ENCODE measurements at places on chromosomes 4 and X.
A peak's percentile ranks its signal among the peaks of the same experiment; 100 is the strongest.

GRCh38 chr4:20629186-20630106 lies 70.8 kb upstream of the PACRGL start:
- DNase-seq, result no peak

DNA sequence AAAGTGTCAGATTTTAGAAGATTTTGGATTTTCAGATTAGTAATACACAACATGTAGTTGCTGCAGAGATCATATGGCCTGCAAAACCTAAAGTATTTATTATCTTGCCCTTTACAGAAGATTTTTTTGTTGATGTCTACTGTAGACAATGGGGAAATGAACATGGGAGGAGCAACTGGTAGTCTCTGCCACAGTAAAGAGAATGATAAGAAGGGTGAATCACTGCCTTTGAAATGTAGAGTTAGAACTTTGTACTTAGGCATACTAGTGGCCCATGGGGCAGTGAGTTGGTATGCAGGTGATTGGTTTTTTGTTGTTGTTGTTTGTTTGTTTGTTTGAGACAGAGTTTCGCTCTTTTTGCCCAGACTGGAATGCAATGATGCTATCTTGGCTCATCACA lies 50.1 kb downstream of the GAB1 start:
- no peak for DNase-seq

DNA sequence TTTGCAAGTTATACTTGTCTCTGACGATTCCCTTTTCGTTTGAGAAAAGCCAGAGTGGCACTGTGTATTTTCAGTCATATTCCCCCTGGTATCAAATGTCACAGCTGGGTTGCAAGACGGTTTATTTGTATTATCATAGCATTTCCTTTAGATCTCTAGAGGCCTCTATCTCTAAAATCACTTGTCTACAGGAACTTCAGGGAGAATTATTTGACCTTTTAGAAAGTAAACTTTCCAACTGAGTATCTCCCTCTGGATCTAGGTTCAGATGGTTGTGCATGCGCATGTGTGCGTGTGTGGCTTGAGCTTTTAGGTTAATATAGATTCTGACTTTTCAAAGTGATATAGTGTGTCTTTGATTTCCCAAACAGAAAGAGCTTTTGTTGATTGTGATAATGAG lies 15.1 kb upstream of the TAB3 start:
- no peak for DNase-seq

- peak; percentile 53 for DNase-seq
These were observed 118.0 kb downstream of the PDE5A start for GRCh38 chr4:119510395-119511149.

- no peak for DNase-seq
These were observed 1.1 kb downstream of the OCIAD2 start for GRCh38 chr4:48905363-48906015.

GRCh38 chr4:78512357-78512920 lies 39.1 kb upstream of the ANXA3 start:
- DNase-seq, result peak; percentile 87

DNA sequence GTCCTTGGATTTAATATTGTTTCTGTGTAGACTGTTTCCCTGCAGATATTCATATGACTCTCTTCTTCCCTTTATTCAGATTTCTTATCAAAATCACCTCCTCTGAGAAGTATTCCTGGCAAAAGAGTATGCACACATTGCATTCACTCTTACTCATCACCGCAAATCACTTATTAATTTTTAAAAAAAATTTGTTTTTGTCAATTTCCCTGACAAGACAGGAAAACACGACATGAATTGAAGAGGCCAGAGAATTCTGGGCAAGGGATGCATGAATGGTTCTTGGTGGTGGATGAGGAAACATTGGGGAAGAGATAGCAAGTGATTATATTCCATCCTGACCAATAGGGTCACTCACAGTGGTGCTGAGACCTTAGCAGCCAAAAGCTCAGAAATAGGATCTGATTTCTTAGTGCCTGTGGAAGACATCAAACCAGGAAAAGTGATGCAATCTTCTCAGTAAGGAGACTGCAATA lies 522.5 kb upstream of the AGA start:
- no peak for DNase-seq

DNA sequence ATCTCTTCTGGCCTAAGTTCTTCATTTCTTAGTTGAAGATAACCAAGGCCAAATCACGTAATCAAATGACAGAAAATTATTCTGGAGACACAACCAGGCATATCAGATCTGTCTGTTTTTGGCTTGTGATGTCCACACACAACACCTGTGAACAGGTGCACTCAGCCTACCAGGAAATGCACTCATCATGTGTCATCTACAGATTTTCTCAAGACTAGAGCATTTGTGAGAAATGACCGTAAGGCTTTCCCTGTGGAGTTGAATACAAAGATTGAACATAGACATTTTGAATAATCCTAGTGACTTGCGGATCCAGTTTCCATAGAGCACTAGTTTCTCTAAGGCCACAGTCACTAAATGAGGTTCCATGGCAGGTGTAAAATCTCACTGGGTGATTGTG lies 26.7 kb upstream of the CXCL8 start:
- no peak for DNase-seq

DNA sequence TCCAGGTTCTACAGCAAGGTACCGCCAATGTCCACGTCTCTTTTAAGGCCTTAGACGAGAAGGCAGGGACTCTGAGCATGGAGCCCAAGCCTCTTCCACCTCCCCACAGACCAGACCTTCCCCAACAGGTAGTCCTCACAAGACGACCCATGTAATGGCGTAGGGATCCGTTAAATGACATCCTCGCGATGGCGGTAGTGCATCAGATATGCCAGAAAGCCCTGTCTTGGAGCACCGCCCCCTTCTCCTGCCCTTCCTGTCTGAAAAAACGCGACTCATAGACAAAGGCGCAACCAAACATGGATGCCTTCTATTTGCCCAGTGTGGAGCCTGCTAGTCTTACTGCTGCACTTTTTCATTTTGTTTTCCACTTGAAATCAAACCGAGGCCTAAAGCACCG lies 185.4 kb downstream of the OR13H1 start:
- DNase-seq, result no peak

- no peak for DNase-seq
These were observed 326.3 kb downstream of the RAPGEF2 start for GRCh38 chr4:159428975-159429692.

- peak; percentile 28 for DNase-seq
These were observed 11.7 kb upstream of the GAGE10 start for GRCh38 chrX:49291615-49292337.

DNA sequence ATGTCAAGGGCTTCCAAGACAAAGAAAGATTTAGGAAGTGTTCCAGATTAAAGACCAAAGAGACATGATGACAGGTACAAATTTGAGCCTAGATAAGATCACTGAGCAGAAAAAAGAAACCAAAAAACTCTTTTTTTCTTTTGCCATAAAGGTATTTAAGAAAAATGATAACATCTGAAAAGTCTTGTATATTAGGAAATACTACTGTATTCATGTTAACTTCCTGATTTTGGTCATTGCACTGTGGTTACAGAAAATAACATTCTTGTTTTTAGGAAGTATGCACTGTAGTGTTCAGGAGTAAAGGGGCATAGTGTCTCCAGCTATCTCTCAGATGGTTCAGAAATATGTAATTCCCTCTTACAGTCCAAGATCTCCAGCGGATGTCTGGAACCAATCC lies 37.1 kb downstream of the RWDD4 start:
- no peak for DNase-seq

- no peak for DNase-seq
These were observed 55.5 kb downstream of the ADRA2C start for GRCh38 chr4:3821580-3822229.

DNA sequence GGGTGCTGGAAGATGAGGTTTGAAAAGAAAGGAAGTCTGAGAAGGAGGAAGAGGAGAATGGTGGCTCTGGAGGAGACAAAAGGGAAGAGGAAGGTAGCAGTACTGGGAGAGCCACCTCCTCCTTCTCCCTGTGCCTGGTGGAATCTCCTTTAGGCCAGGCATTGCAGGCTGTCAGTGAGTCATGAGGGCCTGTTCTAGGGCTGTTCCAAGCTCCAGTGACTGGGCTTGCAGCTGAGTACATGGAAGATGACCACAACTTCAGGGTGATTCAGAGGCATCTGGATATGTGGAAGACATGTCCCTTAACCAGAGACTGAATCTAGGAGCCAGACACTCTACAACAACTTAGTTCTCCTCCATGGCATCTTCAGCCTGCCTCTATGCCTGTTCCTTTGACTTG lies 107.8 kb downstream of the EFNB1 start:
- peak; percentile 72 for DNase-seq

DNA sequence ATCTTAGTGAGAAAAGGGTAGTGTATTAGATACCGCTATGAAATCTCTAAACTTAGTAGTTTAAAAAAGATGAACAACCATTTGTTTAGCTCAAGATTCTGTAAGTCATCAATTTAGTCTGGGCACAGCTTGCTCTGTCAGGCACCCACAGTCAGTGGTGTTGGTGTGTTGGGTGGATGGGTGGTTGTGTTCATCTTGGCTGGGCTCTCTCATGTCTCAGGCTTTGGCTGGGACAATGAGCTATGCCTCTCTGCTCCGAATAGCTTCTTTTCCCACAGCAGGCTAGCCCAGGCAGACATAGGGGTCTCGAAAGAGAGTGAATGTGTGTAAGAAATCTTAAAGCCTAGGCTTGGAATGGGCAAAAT lies 127.0 kb upstream of the GATB start:
- no peak for DNase-seq

GRCh38 chr4:11189756-11190155 lies 238.9 kb downstream of the HS3ST1 start:
- no peak for DNase-seq

GRCh38 chr4:86894455-86894854 lies 2.2 kb upstream of the C4orf36 start:
- no peak for DNase-seq

DNA sequence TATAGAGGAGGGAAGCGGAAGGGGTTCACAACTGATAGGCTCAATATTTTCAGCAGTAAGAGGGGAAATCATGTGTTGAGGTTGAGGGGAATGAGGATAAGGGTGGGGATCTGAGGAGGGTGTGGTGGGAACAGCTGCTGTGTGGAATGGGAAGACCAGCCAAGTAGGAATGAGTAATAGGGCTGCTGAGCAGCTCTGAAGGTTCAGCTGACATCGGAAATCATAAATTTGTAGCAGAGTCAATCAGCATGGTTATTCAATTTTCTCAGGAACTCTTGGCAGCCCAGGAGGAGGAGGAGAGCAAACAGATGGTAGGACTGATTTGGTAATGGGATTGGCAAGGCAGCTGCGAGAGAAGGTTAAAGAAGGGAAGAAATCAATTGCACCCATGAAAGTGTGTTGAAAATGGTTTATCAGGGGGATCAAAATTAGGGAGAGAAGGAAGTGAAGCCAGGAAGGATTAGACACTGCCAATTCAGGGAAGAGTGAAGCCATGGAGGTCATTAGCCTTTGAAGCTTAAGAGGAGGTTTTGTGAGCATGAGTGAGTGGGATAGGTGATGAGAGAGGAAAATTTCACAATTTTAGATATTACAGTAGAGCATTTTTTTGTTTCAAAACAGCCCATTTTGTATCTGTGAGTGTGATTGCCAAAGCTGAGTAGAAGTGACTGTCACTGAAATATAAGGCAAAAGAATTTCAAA lies 82.6 kb downstream of the PCDH7 start:
- peak; percentile 1 for DNase-seq

DNA sequence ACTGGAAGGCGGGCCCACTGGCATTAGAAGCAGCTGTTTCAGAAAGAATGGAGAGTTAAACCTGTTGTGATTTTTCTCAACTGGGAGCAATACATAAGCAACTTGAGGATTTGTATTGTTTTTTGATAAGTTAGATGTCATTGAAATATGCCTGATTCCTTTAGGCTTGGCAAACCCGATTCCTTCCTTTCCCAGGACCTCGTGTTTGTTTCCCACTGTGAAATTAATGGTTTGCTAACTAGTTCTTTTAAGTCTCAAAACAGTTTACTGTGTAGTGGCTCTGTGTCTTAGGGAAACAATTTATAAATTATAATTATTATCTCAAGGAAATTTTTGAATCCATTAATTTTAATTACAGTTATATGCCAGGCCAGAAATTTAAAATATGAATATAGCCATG lies 218.0 kb downstream of the DCTD start:
- DNase-seq, result no peak

GRCh38 chr4:19093951-19094350 lies 1072.4 kb upstream of the LCORL start:
- no peak for DNase-seq

GRCh38 chr4:25000639-25001038 lies 30.1 kb downstream of the LGI2 start:
- DNase-seq, result no peak

DNA sequence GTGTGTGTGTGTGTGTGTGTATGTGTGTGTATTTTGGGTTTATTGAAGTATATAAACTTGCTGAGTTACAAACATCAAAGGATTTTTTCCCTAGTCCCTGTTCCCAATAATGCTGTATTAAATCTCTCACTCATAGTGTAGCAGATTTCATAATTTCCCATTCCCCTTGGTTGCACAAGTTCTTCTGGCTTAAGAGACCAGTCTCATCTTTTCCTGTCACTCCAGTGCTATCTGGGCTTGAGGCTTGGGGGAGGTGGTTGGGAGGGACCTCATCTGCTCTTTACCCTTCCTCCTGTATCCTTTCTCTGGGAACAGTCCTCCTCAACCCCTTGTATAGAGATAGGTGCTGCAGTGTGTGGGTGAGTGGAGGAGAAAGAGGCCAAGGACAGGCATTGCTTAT lies 285.4 kb upstream of the BOD1L1 start:
- DNase-seq, result peak; percentile 74

GRCh38 chr4:108080747-108081146 lies 88.0 kb downstream of the LEF1 start:
- DNase-seq, result no peak

DNA sequence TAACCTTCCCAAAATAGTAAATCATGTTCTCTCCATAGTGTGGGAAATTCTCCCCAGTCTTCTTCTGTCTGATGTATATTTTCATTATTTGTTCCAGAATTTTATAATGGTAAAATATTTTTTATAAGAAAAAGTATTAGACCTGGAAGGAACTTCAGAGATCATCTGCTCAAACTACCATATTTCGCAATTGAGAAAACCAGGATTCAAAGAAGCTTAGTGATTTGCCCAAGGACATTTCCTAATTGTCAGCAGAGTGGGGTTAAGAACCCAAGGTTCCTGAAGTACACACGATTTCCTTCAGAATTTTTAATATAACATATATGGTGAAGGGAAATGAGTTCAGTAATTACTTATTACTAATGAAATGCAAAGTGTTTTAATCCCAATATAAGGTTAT lies 24.1 kb downstream of the OCIAD1 start:
- DNase-seq, result peak; percentile 14

GRCh38 chr4:144578681-144579080 lies 67.3 kb upstream of the HHIP start:
- no peak for DNase-seq

Data from fibroblast of gingiva (primary cell).